ENCODE measurements at places on chromosomes 3 and 15.

- DNase-seq = no peak
Measured at GRCh38 chr3:152508705-152509104, 240.0 kb downstream of the MBNL1 start.

- no peak for DNase-seq
Measured at GRCh38 chr3:155991847-155992246, 121.4 kb downstream of the GMPS start.

GRCh38 chr15:98668566-98669308, 20.4 kb downstream of the IGF1R start:
- DNase-seq = peak; percentile 61

- DNase-seq = no peak
Measured at GRCh38 chr3:100994187-100994586, 966 bp upstream of the ABI3BP start.

GRCh38 chr3:137008976-137009375, 51.2 kb downstream of the IL20RB start:
- no peak for DNase-seq

GRCh38 chr15:59115047-59115446, 10.1 kb downstream of the CCNB2 start:
- no peak for DNase-seq

DNA sequence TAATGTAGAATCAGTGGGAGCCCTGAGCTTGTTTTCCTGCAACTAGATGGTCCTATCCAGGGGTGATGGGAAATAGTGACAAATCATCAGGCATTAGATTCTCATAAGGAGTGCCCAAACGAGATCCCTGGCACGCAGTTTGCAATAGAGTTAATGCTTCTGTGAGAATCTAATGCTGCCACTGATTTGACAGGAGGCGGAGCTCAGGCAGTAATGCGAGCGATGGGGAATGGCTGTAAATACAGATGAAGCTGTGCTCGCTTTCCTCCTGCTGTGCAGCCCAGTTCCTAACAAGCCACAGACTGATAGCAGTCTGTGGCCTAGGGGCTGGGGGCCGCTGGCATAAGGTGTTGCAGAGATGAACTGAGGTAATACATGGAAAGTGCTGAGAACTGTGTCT, 28.3 kb upstream of the TMEM42 start:
- no peak for DNase-seq

DNA sequence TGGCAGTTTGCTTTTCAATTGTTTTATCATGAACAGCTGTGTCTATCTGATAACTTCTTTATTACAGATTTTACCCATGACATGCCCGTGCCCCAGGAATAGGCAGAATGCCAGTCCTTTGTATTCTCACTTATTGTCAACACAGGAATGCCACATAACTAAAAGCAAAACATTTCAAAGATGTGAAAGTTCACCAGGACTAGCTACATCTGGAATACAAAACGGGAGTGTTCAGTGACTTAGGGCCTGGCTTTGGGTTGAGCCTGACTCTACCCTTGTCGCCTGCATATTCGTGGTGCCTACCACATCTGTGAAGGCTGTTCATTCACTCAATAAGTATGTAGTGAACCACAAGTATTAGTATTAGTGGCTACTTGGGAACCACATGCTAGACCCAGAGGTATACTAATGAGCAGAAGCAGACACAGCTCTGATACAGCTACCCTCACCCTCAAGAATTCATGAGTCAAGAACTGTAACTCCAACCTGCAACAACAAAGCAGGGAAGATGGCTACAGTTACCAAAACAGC, 2.9 kb downstream of the TNFSF10 start:
- DNase-seq = no peak

DNA sequence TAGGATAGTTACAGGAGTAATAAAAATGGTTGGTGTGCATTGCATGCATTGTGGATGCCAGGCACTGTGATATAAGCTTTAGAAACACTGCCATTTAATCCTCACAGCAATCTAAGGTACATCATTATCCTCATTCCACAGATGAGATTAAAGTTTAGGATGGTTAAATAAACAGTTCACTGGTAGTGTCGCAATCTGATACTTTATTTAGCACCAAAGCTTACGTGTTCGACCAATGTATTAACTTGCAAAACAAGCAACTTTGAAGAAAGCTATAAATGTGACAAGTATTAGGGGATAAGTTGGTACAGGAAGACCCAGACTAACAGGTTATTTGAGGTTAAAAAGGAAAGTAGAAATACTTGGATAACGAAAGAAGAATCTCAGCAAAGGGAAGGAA, 150.5 kb upstream of the ZNF385D start:
- peak; percentile 82 for DNase-seq

GRCh38 chr3:49028298-49028672, 913 bp downstream of the IMPDH2 start:
- no peak for DNase-seq

GRCh38 chr15:68410466-68411342, 21.3 kb downstream of the ITGA11 start:
- no peak for DNase-seq

GRCh38 chr3:12752809-12753208, 6.2 kb downstream of the TMEM40 start:
- no peak for DNase-seq

GRCh38 chr3:134754768-134755559, 40.1 kb upstream of the EPHB1 start:
- no peak for DNase-seq

All from retinal pigment epithelial cell (primary cell).